ENCODE measurements at places on chromosomes 7 and 10.
A peak's percentile ranks its signal among the peaks of the same experiment; 100 is the strongest.

- DNase-seq = no peak
Observed at GRCh38 chr10:76497666-76498065, 1066.2 kb downstream of the LRMDA start.

GRCh38 chr7:100396421-100396982, 23.2 kb downstream of the PILRA start:
- no peak for DNase-seq

DNA sequence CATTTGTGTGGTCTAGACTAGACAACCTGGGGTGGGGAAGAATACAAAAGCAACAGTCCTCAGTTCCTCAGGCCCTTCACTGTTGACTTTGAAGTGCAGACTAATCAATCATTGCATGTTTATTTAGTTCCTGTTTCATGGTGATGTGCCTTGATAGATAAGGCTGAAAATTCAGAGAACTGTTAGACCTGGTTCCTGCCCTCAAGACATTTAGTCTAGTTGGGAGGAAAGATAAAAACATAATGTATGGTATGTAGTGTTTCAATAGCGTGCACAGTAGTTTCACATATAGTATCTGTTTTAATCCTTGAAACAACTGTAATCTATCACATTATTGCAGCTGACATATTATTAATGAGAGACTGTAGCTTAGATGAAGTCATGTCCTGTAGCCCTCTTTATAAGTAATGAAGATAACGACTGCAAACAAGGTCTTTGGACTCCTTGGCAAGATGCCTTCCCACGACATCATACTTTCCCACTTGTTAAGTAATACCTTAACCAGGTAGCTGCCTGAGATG, 124.0 kb downstream of the CELF2 start:
- DNase-seq = no peak

- no peak for DNase-seq
Observed at GRCh38 chr7:41837916-41838315, 135.0 kb upstream of the INHBA start.

DNA sequence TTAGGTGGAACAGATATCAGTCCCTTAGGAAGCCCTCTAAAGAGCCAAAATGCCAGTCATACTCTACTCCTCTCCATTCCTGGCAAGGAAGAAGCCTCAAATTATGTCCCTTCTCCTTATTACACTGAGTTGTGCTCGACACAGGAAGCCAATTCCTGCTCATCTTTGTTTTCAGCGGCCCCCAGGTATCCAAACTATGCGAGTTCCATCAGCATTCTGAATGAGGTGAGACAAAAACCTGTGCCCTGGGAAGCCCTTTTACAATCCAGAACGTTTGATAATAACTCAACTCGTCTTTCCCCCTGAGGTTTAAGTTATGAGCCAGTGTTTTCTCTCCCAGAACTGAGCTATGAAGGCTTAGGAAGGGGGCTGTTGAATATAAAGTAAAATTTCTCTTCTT, 580.5 kb downstream of the NXPH1 start:
- no peak for DNase-seq

GRCh38 chr7:139918480-139918879, 89.4 kb downstream of the TBXAS1 start:
- DNase-seq = no peak

DNA sequence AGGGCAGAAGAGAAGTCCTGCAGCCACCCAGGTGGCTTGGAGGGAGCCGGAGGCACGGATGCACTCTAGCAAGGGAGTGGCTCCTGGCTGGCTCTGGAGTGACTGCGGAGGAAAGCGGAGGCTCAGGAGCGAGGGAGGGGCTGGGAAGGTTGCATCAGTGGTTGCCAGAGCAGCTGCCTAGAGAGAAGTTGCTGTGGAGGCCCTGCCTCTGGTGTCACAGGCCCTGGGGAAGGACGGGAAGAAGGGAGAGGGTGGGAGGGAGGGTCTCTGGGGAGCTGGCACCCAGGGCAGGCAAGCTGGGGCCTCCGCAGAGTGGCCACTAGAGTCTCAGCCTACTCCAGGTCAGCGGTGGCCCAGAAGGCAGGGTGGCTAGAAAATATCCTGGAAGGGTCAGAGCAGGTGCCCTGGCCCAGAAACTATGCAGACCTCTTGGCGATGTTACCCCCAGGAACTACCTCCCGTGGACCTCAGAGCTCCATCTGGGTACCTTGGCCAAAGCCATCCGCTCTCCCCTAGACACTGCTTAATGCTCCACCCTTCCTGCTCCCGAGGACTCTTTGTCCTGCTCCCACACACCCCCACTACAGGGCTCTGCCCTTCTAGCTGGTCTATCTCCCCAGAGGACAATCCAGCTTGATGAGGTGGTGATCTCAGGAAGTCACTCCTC, 164.3 kb downstream of the NRF1 start:
- no peak for DNase-seq

GRCh38 chr10:14299556-14299955, 31.2 kb downstream of the FRMD4A start:
- DNase-seq = no peak

GRCh38 chr10:90977855-90978486, 57.1 kb upstream of the ANKRD1 start:
- no peak for DNase-seq

DNA sequence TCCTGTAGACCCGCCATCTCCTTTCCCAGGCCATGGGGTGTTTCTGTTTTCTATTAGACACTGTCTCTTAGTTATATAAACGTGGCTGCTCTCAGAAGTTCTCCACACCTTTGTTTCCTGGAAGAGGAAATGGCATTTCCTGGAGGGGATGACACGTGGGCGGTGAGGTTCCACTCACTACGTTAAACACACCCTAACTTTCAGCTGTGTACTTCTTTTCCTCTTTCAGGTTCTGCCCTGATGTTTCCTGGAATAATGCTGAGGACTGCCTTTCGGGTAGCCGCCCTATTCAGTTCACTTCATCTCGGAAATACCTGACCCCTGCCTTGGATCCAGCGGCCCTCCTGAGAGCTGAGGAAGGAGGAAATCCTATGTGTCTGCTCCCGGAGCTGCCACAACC, 3.4 kb upstream of the PRKCQ start:
- DNase-seq = no peak

DNA sequence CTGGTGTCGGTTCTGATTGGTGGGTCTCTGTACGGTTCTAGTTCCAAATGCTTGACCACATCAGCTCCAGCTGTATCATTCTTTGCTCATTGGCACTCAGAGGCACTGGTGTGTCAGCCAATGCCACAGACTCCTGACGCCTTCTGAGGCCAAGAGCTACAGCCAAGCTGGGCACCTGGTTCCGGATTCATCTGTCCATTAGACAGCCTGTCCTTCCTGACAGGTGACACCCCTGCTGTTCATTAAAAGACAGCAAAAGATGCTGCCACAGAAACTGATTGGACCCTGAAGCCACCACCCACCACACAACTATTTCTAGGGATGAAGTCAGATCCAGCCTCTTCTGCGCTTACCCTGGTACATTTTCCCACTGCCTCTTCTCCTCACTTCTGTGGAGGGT, 35.6 kb downstream of the COL13A1 start:
- DNase-seq = no peak

- DNase-seq = no peak
Observed at GRCh38 chr7:135188298-135188984, 17.9 kb upstream of the CYREN start.

- peak; percentile 41 for DNase-seq
Observed at GRCh38 chr10:95742485-95742884, 13.5 kb upstream of the ENTPD1 start.

GRCh38 chr7:22361320-22361719, 4.4 kb upstream of the RAPGEF5 start:
- no peak for DNase-seq

DNA sequence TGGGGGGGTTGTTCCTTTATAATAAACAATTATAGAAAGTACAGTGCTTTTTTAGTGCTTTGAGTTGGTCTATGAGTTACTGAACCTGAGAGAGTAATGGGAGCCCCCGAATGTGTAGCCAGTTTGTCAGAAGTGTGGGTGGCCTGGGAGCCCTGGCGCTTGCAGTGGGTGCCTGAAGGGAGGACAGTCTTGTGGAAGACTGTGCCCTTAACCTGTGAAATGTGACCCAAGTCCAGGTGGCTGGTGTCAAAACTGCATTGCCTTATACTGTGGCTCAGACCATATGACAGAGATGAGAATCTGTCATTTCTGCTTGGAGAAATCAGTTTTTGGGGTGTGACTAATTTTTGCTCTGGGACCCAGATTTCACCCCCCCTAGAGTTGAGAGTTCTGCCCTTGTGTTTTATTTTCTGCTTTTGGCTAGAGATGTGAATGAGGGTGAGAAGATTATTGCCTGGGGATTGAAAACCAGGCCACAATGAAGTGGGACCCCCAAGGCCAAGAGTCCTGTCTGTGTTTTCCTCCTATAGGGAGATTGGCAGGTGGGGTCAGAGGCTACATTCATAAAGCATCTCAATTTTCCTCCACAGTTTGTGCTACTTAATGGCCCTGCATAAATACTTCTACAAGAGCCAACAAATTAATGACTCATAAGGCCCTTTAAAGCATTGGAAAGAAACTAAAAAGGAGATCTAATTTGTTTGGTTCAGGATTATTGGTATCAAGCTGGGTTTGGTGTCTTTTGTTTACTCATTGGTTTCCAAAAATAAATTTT, 24.1 kb upstream of the CARD11 start:
- DNase-seq = no peak

GRCh38 chr7:77649716-77650349, 46.4 kb upstream of the RSBN1L start:
- peak; percentile 65 for DNase-seq

DNA sequence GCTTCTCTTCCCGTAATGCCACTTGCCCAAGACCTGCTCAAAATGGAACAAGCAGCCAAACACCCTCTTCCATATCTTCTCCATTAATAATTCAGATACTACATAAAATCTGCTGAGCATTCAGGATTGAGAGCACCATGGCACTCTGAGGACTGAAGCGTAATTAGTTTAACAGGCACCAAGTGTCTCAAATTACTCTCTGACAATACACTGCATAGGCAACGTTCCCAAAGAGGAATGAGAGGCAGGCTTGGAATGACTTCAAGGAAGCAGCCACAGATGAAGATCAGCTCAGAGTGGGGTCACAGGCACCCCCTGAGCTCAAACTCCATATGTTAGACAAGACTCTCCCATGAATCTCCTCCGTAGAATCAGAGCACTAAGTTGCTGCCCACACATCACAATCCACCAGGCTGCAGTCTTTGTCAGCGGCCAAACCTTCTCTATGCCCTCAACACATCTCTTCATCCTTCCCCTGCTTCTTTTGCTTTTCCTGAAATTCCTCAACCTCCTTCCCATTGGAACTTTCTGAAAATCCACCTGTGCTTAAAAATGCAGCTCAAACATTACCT, 4.7 kb upstream of the ABLIM1 start:
- DNase-seq = no peak

GRCh38 chr7:50552921-50553320, 12.3 kb downstream of the DDC start:
- DNase-seq = peak; percentile 37

GRCh38 chr7:111975346-111975745, 230.9 kb downstream of the DOCK4 start:
- no peak for DNase-seq

DNA sequence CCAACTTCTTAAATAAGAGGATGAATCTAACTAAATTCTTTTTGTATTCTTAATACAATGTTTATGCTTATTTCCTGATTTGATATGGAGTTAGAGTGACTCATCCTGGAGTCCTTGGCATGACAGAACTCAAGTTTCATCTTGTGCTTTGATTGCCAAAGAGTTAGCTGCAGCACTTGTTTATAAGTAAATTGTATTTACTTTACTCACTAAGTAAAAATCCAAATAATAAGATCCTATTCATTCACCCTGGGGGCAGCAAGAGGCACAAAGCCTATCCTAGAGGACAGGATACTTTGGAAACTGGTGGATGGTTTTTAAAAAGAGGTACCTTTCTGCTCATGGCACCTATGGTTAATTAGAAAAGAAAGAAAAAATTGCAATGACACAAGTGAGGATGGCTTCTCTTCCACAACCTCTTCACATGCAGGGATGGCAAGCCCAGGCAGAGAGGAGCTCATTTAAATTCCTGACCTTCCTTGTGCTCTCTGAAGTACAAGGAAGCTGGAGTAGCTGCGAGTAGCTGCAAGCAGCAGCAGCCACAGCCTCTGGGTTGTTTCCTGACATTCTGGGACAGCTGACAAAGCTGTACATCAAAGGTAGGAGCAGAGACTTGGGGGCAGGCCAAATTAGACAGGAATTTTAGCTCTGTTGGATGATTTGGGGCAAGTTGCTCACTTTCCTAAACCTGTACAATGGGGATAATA, 28.5 kb upstream of the CROT start:
- peak; percentile 82 for DNase-seq

DNA sequence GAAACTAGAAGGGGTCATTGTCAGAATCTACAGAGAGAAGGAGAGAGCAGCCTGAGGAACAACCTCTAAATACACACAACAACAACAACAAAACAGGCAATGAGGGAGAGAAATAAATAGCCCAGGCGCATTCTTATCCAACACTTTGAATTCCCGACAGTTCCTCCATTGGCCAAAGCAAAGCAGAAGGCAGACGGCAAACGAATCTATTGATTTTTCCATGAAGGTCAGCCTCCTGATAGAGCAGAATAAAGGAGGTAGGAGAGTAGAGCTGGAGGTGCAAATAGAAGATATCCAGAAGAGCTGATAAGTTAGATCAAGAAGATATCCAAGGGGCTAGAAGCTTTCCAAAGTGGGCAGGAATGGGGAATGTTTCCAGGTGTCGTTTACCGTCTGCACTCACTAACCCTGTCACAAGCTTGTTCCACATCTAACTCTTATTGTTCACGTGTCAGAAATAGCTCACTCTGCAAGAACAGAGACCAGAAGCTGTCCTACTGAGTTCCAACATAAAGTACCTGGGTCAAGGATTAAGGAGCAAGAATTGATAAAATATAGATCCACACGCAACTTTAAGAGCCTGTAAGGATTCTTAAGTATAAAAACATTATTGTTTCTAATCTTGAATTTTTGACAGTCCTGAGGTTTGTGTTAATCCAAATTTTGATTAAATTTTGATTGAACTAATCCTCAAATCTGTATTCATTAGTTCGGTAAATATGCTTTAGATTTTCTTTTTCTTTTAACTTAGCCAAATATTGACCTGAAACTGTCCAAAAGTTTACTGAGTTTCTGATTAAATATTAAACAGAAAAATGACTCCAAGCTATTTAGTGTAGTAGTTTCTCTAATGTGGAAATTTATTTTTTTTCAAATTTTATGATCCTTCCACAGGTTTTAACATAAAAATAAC, 45.7 kb downstream of the PTN start:
- no peak for DNase-seq

DNA sequence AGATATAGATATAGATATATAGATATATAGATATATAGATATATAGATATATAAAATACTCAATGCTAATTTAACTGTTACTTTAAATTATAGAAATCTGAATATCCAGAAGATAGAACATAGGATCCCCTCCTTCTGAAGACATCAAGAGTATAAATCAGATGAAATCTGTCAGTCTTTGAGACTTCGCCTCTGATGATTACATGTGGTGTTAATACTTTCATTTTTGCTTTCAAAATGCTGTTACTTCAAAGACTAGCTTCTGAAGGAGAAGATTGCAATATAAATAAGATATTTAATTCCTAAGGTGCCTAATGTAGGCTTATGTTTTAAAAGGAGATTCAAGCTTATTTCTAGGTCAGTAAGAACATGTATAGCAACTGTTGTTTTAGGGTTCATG, 180.4 kb downstream of the TSPAN12 start:
- DNase-seq = no peak

GRCh38 chr10:11429439-11430052, 181.9 kb downstream of the USP6NL start:
- DNase-seq = no peak
